Tibial nerve (tissue), 4 donors: ENCODE measurements at places on chromosomes 7 and 10.

DNA sequence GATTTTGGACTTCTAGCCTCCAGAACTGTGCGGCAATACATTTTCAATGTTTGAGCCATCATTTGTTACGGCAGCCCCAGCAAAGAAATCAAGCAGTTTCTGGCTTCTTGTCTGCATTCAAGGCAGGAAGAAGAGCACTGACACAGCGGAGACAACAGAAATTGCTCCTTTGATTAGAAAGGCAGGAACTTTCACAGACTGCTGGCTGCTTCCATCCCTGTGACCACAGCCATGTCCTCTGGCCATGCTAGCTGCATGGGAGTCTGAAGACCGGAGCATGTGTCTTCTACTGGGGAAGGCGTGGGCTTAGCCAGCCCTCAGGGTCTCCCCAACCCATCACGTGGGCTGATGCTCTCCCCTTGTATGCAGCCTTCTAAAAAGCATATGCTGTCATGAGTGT is 19.1 kb downstream of the C10orf71 start:
- no peak for DNase-seq
- H3K4me3 ChIP-seq = no peak overlapping the region
- no peaks in the 10 kb centered on the region for H3K27me3 ChIP-seq

GRCh38 chr7:116150588-116150987 is 59.8 kb upstream of the TES start:
- H3K27me3 ChIP-seq = no peaks in the 10 kb centered on the region
- H3K27ac ChIP-seq = no peak overlapping the region
- H3K4me3 ChIP-seq = no peak overlapping the region
- DNase-seq = no peak
- no peaks in the 10 kb centered on the region for H3K4me1 ChIP-seq

DNA sequence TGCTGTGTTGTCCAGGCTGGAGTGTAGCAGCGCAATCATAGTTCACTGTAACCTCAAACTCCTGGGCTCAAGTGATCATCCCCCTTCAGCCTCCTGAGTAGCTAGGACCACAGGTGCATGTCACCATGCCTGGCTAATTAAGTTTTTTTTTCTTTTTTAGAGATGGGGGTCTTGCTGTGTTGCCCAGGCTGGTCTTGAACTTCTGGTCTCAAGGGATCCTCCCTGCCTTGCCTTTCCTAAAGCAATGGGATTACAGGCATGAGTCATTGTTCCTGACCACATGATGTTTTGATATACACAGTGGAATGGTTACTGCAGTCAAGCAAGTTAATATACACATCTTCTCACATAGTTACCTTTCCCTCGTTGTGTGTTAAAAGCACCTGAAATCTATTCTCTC is 140.3 kb downstream of the GPR85 start:
- DNase-seq = no peak
- H3K4me3 ChIP-seq = no peak overlapping the region
- H3K36me3 ChIP-seq = no peaks in the 10 kb centered on the region
- H3K27me3 ChIP-seq = no peaks in the 10 kb centered on the region

- H3K4me3 ChIP-seq = no peak overlapping the region
- DNase-seq = no peak
- no peak overlapping the region for H3K27ac ChIP-seq
- no peaks in the 10 kb centered on the region for H3K4me1 ChIP-seq
Measured at GRCh38 chr10:70588859-70589570, 13.5 kb downstream of the PRF1 start.

DNA sequence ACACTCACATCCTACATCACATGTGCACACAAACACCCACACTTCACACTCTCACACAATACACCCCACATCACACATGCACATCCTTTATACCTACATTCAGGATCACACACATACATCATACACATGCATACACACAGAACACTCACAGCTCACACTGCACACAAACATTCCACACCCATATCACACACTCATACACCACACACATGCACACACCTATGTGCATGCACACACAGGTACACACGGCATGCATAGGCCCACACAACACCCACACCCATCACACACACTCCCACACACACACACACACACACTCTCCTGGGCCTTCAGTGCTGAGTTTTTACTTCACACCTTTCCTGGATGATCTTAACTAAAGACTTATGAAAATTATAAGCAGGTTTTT is 220.5 kb downstream of the DNAJB6 start:
- no peak for DNase-seq
- no peaks in the 10 kb centered on the region for H3K36me3 ChIP-seq
- no peaks in the 10 kb centered on the region for H3K27me3 ChIP-seq
- no peaks in the 10 kb centered on the region for H3K4me1 ChIP-seq

DNA sequence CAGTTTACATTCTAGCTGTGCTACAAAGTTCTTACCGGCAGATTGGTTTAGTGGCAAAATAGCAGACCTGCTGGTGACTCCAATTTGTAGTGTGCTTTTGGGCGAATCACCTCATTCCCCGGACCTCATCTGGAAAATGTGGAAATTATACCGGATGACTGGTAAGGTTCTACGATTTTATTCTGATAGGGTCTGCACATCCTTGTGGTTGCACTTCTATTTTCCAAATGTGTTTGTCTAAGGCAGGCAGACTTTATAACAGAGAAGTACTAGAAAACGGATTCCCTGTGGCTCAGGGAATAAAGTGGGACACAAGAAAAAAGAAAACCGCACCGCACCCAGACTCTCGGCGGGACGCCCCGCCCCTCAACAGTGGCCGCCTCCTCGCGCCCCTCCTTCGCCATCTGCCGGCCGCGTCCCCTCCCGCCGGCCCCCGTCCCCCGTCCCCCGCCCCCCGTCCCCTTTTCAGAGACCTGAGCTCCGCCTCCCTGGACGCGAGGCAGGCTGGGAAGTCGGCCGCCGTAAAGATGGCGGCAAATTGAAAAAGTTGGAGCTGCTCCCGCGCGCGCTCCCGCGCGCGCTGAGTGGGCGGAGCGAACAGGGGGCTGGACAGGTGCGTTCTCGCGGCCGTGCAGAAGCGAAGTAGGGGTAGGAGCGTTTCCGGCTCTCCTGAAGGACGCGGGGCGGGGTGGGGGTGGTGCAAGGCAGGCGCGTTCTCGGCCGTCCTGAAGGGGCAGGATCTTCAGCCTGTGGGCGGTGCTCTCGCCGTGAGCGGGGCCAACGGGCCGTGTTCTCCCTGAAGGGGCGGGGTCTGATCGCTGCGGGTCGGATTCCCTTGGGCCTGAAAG is 532 bp upstream of the CCM2 start:
- peaks cover 17% of the 10 kb centered on the region for H3K4me1 ChIP-seq
- H3K4me3 ChIP-seq = peak overlapping the region; percentile 40

DNA sequence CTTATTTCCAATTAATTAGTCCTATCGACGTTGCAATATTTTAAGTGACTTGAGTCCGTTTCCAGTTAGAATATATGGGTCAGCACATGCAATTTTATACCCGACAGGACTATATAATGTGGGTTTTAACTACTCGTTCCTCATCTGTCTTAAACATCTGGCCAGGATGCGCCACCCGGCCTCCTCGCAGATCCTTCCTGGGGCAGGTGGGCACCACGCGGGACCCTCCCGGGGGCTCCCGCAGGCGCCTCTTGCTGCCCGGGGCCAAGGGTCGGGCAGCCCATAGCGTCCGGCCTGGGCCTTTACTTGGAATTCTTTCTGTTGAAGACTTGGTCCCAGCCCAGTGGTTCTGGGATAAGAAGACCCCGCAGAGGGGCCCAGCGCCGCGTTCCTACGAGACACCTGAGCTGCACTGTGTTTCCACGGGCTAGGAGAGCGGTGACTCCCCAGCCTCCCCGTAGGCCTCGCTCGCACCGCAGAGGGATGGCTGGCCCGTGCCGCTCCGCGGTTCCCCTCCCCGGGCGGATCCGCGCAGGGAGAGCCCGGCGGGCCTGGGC is 10.1 kb upstream of the MNX1 start:
- H3K27me3 ChIP-seq = peaks cover 97% of the 10 kb centered on the region
- no peaks in the 10 kb centered on the region for H3K36me3 ChIP-seq
- no peak for DNase-seq
- no peak overlapping the region for H3K27ac ChIP-seq

GRCh38 chr10:121648493-121648892 is 50.2 kb upstream of the FGFR2 start:
- H3K4me1 ChIP-seq = no peaks in the 10 kb centered on the region
- no peak overlapping the region for H3K4me3 ChIP-seq
- H3K27ac ChIP-seq = no peak overlapping the region
- H3K27me3 ChIP-seq = no peaks in the 10 kb centered on the region
- no peak for DNase-seq
- no peaks in the 10 kb centered on the region for H3K36me3 ChIP-seq

DNA sequence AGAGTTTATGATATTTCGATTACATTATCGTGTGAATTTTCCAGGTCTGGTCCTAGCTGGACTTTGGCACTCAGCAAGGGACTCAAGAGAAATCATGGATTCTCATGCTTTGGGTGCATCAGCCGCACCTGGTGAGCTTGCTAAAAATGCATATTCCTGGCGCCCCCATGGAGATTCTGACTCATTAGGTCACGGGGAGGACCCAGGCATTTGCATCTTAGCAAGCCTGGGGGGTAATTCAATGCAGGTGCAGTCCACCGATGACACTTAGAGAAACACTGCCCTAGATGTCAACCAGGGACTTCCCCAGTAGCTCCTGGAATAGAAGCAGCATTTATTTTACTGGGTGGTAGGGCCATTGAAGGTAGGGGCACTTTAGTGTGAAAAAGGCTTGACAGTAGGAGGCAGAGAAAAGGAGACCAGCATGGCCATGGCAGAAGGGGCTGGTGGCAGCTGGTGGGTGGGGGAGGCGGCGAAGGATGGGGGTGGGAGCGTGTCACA is 29.9 kb upstream of the PDCD4 start:
- no peak overlapping the region for H3K4me3 ChIP-seq
- no peak for DNase-seq
- H3K4me1 ChIP-seq = peaks cover 43% of the 10 kb centered on the region
- no peak overlapping the region for H3K27ac ChIP-seq
- H3K27me3 ChIP-seq = no peaks in the 10 kb centered on the region
- no peaks in the 10 kb centered on the region for H3K36me3 ChIP-seq

GRCh38 chr10:33521062-33521461 is 186.6 kb upstream of the NRP1 start:
- no peak for DNase-seq
- H3K4me3 ChIP-seq = no peak overlapping the region
- no peak overlapping the region for H3K27ac ChIP-seq

DNA sequence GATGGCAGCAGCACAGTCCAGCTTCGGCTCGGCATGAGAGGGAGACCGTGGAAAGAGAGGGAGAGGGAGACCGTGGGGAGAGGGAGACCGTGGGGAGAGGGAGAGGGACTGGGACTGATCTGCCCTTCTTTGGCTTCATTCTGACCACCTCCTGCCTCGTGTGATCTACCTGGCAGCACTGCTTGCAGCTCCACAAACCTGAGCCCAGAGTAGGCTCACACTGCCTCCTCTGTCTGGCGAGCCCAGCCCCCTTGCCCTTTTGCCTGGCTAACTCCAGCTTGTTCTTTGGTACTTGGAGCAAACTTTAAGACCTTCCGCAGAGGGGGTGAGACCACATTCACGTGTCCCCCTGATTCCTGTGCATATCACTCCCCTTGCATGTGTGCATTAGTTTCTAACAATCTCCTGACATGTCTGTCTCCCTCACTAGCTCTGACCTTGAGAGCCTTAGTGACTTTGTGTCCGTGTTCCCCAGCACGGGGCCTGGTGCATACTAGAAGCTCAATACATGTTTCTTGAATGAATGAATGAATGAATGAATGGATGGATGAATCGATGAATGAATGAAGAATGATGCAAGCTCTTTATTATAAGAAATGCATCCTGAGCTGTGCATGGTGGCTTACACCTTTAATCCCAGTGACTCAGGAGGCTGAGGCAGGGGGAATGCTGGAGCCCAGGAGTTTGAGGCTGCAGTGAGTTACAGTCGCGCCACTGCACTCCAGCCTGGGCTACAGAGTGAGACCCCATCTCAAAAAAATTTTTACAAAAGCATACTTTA is 31.2 kb downstream of the UBTD1 start:
- no peak for DNase-seq
- H3K36me3 ChIP-seq = no peaks in the 10 kb centered on the region

DNA sequence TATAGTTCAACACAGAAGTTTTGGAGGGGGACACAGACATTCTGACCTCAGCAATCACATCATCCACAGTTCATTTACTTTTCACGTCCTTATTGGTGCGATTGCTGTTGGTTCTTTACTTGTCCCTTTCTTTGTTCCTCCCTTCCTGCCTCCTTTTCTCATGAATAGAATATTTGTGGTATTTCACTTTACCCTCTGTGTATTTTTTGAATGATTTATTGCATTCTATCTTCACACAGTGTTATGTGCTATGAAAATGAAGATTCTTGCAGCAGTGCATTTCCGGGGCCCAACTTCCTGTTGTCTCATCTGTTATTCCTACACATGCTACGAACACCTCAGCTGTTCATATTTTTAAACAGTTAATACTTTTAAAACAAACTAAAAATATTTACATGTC is 179.6 kb downstream of the ZMYND11 start:
- H3K4me3 ChIP-seq = no peak overlapping the region
- H3K27me3 ChIP-seq = no peaks in the 10 kb centered on the region
- H3K36me3 ChIP-seq = no peaks in the 10 kb centered on the region
- H3K27ac ChIP-seq = no peak overlapping the region
- no peak for DNase-seq
- H3K4me1 ChIP-seq = no peaks in the 10 kb centered on the region

GRCh38 chr10:29473406-29474100 is 161.2 kb downstream of the SVIL start:
- DNase-seq = no peak
- H3K27ac ChIP-seq = no peak overlapping the region
- H3K4me1 ChIP-seq = peaks cover 39% of the 10 kb centered on the region
- H3K4me3 ChIP-seq = no peak overlapping the region
- peaks cover 53% of the 10 kb centered on the region for H3K36me3 ChIP-seq

DNA sequence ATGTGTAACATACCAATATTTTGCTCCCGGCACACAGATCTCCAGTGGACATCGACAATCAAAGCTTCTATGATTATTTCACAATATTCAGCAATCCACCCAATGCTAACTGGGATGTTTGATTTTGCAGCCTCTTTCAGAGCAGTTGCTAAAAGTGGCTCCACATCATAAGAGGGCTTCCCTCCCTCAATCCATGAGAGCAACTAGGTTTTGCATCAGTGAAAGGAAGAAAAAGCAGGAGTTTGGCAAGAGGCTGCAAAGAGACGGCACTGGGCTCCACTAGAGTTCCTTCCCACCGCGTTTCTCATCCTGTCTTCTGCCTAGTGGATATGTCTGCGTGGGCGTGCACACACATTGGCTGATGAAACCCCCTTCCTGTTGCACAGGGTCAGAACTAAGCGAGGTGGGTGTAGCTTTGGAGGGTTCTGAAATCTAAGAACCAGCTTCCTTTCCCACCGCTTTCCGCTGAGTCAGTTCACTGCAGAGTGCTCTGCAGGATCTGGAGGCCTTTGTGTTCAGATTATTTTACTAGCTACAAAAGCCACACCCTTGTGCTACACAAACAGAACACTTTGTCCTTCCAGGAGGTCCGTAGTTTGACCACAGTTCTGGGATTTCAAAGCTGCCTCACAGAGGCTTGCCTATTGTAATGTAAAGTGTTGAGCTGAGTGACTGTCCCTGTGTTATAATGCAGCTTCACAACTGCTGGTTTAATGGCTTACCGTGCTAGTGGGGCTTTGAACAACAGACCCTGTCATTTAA is 28.1 kb downstream of the ARL4A start:
- peaks cover 33% of the 10 kb centered on the region for H3K4me1 ChIP-seq
- H3K27me3 ChIP-seq = no peaks in the 10 kb centered on the region
- H3K36me3 ChIP-seq = no peaks in the 10 kb centered on the region
- H3K27ac ChIP-seq = peak overlapping the region; percentile 88
- H3K4me3 ChIP-seq = peak overlapping the region; percentile 37

- no peak for DNase-seq
- H3K27ac ChIP-seq = no peak overlapping the region
- H3K4me1 ChIP-seq = no peaks in the 10 kb centered on the region
- no peak overlapping the region for H3K4me3 ChIP-seq
Measured at GRCh38 chr7:132453826-132454225, 122.4 kb downstream of the PLXNA4 start.
